ENCODE measurements at places on chromosomes 7 and 10.
A peak's percentile ranks its signal among the peaks of the same experiment; 100 is the strongest.

DNA sequence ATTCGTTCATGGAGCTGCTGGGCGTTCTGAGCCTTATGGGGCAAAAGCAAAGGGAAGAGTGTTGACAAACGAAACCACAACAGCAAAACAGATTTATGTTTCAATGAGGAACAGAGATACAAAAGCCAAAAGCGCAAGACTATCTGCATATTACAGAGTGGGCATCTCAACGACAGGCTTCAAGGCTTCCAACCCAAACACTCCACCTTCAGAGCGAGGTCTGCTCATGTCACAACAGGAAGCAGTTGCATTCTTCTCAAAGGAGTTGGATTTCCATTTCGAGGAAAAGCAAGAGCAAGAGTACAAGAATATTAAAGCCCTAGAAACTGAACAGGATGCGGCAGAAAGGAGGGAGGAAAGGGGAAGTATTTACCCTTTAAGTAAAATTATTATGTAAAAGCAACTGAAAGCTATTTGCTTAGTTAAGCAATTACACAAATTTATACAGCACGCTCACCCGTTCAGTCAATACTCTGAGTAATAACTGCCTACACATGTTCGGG lies 189.3 kb downstream of the ELMO1 start:
- no peak for DNase-seq

- DNase-seq = no peak
Observed at GRCh38 chr7:28787106-28787505, 171.0 kb downstream of the TRIL start.

GRCh38 chr10:47028466-47028865 lies 117.2 kb downstream of the PTPN20 start:
- DNase-seq = no peak

DNA sequence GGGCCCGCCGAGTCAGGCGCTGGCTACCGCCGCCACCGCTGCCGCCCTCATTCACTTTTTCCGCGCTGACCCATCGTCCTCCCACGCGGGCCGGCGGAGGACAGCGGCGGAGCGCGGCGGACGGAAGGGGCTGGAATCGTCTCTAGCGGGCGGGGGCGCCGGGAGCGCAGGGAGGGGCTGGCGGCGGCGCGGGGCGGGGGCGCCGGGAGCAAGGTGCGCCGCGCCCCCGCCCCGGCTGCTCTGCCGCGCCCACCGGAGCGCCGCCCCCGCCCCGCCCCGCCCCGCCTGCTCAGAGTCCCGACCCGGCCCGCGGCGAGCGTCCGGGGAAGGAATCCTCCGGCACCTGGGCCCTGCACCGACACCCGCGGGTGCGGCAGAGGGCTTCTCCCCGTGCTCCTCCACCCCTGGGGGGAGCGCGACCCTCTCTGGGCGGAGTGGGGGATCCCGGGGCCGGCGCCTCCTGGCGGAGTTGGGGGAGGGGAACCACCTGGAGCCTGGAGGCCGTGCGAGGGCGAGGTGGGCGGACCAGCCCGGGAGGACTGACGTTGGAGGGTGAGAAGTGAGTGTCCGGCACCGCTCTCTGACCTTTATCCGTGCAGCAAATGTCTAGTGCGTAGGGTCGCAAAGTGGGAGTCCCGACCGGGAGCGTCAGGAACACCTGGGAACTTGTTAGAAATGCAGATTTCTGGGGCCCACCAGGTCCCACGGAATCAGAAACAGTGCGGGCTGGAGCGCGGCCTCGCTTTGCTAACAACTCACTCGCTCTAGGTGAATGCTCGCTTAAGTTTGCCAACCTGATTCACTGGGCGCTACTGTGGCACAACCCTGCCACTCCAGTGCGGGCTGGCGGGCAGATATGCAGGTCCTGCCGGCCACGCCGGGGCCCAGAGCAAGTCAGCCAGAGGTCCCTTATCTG lies at the start of gene COBL:
Gene COBL, minus strand, starts transcription at position 144 of the 916 bp plus-strand sequence. CDS start 176 bp downstream, outside the sequence.
- DNase-seq = no peak

- DNase-seq = no peak
Observed at GRCh38 chr7:147607157-147607800, 983.3 kb upstream of the C7orf33 start.

DNA sequence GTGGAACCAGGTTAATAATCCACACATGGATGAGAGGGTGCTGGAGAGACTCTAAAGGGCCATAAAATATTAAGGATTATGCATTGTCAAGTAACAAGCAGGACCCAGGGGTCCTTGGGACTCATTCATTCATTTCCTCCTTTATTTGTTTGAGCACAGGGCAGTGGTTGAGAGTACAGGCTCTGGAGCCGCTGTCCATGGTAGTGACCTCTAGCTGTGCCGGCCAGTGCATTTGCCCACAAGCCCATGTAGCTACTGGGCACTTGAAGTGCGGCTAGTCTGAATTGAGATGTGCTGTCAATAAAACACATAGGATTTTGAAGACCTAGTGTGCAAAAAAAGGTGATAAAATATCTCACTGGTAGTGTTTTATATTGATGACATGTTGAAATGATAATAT lies 137.6 kb downstream of the C10orf105 start:
- DNase-seq = no peak

DNA sequence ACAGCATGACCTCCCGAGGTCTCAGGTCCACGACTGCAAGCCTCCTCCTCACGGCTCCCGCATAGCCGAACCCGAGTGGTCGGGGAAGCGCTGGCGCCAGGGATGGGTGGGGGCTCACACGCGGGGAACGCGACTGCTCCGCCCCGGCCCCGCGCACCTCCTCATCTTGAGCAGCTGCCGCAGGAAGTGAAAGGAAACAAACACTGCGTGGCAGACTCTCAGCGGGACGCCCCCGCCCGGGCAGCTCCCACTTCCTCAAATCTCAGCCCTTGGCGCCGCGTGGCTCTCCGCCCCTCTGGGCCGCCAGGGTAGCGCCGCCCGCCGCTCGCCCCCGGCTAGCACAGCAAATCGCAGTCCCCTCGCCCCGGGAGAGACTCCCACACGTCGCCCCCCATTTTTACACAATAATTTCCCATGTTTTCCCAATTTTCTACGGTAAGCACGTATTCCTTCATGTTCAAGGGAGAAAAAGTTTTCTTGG lies at the start of gene TMEM243:
Gene TMEM243, minus strand, starts transcription at position 188 of the 481 bp plus-strand sequence. CDS start 229 bp downstream, outside the sequence.
- peak; percentile 64 for DNase-seq

GRCh38 chr10:48701941-48702340 lies 17.3 kb downstream of the WDFY4 start:
- DNase-seq = no peak

DNA sequence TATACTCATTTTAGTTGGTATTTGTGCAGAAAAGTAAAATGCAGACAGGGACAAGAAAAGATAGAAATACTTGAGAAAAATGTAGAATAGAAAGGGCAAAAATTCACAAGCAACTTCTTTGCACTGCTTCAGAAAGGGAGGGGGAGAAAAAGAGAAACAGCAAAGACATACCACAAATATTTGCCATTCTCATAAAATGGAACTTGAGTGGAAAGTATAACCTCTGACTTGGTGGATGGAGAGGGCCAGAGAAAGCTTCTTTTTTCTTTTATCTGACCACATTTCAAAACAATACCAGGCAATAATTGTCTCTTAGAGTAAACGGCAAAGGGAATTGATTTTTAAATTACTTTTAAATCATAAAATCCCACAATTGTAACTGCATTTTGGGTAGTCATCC lies 35.8 kb upstream of the TRUB1 start:
- DNase-seq = no peak

Measured in stimulated activated CD4-positive, alpha-beta T cell treated with anti-CD3 and anti-CD28 coated beads, Interleukin-15, amount 100 ng/mL, for 1 hour (primary cell).